ENCODE measurements at places on chromosomes 11 and 22.

GRCh38 chr11:70099578-70100279, 21.6 kb downstream of the ANO1 start:
- no peak for DNase-seq

DNA sequence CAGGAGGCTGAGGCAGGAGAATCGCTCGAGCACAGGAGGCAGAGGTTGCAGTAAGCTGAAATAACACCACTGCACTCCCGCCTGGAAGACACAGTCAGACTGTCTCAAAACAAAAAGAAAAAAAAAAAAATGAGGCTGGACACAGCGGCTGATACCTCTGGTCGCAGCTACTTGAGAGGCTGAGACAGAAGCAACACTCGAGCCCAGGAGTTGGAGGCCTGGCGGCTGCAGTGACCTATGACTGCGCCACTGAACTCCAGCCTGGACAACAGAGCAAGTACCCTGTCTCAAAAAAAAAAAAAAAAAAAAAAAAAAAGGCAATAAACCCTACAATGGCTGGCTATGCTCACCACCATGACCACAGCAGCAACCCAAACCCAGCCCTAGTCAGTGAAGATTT, 11.0 kb downstream of the NAP1L4 start:
- no peak for DNase-seq

- no peak for DNase-seq
These were observed 17.7 kb downstream of the DCHS1 start for GRCh38 chr11:6637871-6638270.

DNA sequence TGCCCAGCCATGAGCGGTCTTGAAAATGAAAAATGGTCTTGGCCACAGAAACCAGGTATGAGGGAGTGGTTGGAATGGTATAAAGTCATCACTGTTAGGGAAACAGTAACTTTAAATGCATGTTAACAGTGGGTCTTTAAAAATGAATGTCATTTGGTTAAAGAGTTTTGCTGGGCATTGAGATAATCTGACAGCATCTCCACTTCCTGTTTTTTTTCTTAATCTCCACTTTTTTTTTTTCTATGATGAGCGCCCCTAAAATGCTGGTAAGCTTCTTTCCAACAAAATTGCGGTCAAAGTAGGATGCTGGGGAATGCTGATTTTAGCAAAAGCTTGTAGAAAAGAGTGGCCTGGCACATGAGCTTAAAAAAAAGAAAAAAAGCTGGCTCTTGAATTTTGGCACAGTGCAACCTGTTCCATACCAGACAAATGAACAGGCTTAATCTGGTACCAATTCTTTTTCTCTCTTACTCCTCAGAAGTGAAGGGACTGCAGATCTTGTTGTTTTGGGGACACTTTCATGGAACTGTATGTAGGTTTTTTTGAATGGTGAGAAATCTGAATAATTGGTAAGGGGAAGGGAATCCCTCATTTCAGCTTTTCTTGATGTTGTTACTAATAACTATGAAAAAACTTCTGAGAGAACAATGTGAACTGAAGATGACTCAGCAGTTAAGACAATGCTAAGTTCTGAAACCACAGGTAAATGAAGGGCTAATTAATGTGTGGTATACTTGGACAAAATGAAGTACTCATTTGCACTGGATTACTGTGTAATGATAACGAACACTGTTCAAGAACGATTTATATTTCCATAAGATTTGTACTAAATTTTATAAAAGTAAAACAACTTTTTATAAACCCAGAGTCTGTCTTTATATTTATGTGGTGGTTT, 3.1 kb upstream of the ARHGEF12 start:
- no peak for DNase-seq

- no peak for DNase-seq
These were observed 13.9 kb downstream of the IFITM10 start for GRCh38 chr11:1736447-1736992.

DNA sequence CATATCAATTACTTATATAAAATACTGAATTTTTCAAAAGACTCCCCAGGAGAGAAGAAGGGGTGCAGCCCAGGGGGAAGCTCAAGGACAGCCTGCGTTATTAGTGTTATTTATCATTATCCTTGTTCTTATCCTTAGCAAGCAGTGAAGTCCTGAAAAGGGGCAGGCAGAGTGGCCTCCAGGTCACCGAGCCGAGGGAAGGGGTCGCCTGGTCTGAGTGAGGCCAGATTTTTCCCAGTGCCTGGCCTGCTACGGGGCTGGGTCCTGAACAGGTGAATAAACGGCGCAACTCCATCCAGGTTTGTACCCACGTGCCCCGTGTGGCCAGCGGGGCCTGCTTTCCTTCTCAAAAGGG, 123.7 kb downstream of the BRD1 start:
- DNase-seq: no peak

- no peak for DNase-seq
These were observed 20.5 kb upstream of the CCDC134 start for GRCh38 chr22:41779929-41780505.

DNA sequence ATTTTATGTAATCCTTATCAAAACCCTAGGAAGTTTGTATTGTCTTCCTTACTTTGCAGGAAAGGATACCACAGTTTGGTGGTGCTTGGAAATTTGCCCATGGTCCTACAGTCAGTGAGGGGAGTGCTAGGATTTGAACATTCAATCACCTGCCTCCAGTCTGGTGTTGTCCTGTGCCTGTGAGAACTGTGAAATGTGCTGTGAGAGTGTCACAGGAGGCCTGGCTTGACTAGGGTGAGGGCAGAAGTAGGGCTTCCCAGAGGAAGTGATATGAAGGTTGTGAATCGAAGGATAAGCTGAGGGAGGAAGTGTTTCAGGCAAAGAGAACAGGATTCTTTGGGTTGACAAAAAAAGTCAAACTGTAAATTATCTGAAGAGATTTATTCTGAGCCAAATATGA, 424.4 kb downstream of the TMEM135 start:
- DNase-seq: no peak

DNA sequence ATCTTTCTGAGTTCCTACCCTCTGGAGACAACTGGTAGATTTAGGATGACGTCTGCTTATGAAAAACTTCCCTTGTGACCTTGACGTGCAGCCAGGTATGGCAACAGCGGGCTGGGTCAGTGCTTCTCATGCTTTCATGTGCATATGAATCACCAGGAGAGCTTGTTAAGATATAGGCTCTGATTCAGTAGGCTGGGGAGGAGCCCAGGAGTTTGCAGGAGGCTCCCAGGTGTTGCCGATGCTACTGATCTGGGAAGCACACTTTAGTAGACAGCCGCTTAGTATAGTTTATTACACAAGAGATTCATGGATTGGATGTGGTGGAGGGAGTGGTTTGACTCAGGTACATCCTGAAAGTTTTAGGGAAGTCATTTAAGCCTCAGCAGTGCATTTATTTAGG, 23.8 kb downstream of the DIXDC1 start:
- no peak for DNase-seq

DNA sequence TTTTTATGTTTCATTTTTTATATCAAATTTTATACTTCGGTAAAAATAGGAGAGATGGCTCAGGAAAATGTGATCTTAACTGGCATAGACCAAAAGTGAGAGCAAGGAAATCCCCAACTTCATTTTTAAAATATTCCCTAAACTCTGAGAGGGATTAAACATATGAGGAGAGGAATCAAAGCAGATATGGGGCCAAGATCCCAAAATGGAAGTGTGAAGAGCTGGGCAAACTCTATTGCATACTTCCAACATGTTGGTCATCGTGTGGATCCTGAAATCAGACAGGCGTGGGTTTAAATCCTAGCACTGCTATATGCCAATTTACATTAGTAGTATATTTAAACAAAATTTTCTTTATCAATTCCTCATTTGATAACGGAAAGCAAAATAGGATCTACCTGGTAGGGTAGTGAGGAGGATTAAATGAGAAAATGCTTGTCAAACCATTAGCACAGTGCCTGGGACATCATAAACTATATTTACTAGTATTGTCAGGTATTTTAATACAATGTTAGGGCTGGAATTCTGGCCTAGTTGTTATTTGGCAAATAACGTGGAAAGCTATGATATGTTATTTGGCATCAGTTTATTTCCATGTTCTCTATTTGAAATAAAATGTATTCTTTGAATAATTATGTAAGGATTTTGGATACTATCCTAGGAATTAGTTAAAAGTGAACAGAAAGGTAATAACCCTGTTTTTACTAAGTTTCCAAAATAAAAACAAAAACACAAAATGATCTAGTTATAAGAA, 392.8 kb upstream of the CCDC90B start:
- no peak for DNase-seq

DNA sequence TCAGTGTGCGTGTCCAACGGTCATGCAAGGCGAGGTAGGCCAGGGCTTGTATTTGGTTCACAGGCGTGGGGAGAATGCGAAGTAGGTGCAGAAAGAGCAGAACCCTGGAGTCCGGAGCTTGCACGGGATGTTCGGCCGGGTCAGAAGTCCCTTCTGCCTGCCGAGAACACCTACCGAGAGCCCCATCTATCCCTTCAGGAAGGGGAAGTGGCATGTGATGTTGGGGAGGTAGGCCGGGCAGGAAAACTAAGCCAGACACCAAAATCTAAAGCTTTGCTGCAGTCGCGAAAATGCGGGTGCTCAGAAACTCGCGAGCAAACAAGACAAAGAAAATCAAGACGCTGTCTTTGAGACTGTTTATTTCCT, 435 bp upstream of the TAF6L start:
- no peak for DNase-seq

DNA sequence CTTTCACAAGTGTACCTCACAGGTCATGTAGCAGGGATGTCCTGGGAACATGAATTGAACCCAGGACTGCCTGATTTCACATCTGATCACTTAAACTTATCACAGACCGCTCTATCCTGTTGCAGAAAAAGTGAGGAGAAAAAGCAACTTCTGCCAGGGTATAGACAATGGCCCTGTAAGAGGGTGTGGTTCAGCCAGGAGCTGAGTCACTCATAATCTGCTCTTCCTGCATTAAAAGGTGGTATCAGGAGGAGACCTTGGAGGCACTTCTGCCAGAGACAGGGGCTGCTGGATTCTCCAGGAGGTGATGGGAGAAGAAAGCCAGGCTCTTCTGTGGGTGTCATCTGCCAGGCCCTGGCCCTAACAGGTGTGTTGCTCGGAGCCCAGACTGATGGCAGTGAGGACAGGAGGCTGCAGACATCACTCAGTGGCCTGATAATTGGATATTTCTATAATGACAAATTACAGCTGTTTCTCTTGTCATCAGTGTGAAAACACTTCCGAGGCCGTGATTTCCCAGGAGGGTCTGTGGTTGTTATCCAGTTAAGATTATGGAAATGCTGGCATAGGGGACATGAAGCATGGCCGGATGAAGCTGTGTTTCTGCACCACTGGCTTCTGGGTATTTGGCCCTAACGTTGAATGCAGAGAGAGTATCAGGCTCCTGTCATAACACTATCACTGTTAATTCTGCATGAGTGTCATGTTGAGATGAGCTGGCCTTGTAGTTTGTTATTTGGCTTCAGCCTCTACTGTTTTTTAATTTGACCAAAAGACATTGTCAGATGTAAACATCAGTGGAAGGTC, 125.1 kb upstream of the ZBED5 start:
- no peak for DNase-seq

GRCh38 chr22:26651815-26652214, 5.6 kb upstream of the MIAT start:
- no peak for DNase-seq

DNA sequence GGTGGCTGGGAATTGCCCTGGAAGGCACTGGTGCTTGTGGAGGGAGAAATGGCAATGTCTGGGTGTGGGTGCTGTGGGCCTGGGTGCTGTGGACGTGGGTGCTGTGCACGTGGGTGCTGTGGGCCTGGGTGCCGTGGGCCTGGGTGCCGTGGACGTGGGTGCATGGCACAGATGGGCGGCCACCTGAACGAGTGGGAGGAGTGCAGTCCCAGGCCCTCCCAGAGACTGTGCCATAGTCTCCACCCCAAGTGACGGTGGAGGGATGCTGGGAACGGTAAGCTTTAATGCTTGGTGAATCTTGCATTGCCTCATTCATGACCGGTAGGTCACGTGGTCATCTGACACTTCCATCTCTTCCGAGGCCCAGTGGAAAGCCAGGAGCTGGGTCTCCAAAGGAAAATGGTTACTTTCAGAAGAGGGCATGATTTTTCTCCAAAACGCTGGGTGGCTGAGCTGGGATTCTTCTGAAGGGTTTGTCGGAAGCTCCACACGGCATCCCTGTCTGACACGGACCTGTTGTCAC, 28.8 kb upstream of the BRSK2 start:
- no peak for DNase-seq

DNA sequence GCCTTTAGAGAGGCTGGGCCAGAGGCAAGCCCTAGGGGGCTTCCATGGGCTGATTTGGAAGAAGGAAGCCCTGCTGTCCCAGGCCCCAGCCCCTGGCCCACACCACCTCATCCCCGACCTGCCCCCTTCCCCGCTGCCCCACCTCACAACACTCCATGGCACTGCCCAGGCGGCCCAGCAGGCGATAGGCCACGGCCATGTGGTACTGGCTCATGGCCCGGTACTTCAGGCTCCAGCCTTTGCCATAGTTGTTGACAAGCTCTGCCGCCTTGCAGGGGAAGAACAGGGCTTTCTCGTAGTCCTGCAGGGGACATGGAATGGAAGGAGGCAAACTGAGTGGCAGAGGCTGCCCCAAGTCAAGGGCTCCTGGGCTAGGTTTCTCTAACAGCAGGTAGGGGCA, 6.4 kb downstream of the RAPSN start:
- no peak for DNase-seq

GRCh38 chr11:72240461-72241290, 3.3 kb downstream of the PHOX2A start:
- DNase-seq: no peak

- DNase-seq: no peak
These were observed 19.9 kb upstream of the CTSC start for GRCh38 chr11:88357323-88358039.

GRCh38 chr11:76564364-76564763, 106.2 kb downstream of the LRRC32 start:
- no peak for DNase-seq

- DNase-seq: no peak
These were observed 9.2 kb upstream of the GAS2 start for GRCh38 chr11:22657101-22657694.

- no peak for DNase-seq
These were observed 4.1 kb downstream of the RFPL2 start for GRCh38 chr22:32200752-32201151.

DNA sequence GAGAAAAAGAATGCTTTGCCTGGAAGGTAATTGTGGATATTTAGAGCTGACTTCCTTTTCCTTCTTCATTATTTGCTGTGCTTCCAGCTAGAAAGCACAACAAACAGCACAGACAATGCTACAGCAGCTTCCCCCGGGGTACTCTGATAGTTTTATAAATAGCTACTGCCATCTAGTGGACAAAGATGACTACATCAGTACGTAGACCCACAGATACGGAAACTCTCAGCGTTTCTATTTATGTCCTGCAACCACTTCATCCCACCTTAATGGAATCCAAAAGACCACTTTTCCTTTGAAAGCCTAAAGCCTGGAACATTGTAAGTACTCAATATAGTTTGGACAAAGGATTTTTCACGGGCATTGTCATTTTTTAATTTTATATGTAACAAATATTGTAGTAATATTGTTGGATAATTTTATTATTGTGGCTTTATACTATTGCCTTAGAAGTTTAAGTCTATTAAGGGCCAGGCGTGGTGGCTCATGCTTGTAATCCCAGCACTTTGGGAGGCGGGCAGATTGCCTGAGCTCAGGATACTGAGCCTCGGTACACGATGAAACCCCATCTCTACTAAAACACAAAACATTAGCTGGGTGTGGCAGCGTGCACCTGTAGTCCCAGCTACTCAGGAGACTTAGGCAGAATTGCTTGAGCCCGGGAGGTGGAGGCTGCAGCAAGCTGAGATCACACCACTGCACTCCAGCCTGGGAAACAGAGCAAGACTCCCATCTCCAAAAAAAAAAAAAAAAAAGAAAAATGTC, 7.5 kb downstream of the HSPA8 start:
- DNase-seq: no peak

Measured in kidney epithelial cell (primary cell).